ENCODE measurements at places on chromosomes 5 and 9. TPM values are rescaled to one million over a fixed set of nuclear protein-coding genes. Genes with fewer than 3 reads are reported as not detected.

DNA sequence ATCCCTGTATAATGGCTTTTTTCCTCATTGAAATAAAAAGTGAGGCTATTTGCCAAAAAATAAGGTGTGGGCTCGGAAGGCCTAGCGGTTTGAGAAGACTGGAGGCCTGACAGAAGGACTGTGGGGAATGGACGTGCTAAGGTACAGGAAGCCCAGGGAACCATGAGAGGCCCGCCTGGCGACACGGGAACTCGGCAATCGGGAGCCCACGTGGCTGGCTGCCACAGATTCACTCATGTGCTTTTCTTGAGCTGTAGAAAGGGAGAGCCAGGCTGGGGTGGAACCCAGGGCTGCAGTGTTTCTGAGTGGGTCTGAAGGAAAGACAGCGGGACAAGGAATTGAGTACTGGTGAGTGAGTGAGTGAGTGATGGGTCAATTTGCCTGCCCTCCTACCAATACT is 11.9 kb upstream of the DDX41 start:
- DNase-seq: no peak

- no peak for DNase-seq
These were observed 100.1 kb downstream of the GIN1 start for GRCh38 chr5:103019804-103020203.

DNA sequence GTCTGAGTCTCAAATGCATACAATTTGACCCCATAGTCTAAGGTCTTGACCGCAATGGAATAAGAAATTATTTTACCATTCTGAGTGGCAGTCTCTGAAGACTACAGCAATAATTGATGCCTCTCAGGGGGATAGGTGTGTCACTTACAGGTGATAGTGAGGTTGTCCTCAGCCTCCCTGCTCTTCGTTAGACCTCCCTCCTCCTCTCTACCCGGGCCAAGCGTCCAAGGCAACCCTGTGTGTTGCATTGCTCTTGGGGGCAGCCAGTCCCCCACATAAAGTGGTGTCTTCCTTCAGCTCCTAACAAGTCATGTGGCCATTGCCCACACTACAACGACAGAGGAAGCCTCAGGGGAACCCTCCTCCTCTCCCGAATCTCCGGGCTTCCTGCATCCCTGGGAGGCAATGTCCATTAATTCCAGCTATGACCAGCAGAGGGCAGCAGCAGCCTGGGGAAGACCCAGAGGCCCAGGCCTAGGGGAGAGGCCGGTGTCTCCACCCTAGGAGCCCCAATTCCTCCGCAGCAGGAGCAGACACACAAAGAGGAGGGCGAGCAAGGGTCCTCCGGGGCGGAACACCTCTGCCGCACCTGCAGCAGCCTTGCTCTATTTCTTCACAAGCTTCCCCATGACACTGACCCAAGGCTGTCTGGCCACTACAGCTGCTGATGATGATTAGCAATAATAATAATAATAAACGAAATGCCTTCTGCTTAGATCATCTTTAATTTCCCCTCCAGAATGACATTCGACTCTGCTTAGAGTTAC is 134.8 kb downstream of the KCNIP1 start:
- DNase-seq: no peak

DNA sequence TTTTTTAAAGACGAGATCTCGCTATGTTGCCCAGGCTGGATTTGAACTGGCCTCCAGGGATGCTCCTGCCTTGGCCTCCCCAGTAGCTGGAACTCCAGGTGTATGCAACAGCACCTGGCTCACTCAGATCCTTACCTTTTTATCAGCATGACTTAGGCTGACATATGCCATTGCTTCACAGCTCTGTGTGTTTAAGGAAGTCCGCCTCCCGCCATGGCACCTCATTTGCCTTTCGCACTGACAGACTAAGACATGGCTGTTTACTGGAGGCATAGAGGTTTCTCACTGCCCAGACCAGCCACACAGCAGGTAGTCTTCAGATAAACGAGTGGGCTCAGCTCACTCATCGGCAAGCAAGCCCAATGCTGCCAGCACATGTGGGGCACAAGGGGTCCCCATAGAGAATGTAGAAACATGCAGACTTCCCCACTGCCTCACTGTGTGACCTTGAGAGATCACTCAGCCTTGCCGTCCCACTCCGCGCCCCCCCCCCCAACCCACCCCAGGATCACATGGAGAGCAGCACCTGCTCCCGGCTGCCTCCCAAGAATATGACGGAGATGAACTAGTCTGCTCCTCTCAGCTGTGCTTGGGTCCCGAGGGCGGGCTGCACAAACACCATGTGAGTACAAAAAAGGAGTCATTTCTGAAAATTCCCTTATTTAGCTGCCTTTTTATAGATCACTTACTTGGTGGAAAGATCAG is 62.8 kb downstream of the DCP2 start:
- no peak for DNase-seq

GRCh38 chr5:12883395-12883794 is 979.1 kb upstream of the CTNND2 start:
- no peak for DNase-seq

- no peak for DNase-seq
These were observed 455 bp downstream of the KIF20A start for GRCh38 chr5:138179277-138179857.

DNA sequence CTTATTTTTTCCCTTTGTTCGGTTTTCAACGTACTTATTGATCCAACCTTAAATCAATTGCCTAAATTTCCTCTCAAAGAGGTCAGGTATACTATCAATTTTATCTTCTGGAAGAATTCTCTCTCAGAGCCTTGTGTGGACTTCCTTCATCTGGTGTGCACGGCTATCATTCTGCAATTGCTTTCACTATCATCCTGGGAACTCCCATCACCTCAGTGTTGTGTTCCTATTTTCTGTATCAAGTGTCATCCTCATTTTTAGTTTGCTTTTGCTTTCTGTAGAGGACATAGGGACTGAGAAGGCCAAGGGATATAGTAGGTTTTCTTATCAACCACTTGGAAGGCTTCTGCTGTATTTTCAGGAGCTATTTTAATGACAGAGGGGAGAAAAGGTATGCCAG is 11.3 kb downstream of the STOM start:
- DNase-seq: no peak

- no peak for DNase-seq
These were observed 617 bp downstream of the PTPN3 start for GRCh38 chr9:109497226-109498153.

DNA sequence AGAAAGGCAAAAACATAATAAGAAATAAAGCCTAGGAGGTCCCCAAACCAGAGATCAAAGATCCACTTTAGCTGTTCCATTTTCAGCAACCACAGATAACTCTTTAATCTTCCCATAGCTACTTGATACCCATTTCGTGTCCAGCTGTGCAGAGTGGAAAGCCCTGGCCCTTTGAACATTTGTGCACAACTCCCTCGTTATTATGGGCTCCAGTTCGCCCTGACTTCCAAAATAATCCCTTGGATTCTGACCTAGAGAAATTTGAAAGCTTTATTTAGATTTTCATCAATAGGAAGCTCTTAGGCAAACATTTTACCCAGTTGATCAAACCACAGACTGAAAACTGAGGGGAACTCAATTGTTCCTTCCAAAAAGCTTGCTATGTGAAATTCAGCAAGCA is 4.8 kb downstream of the MYOT start:
- no peak for DNase-seq

- no peak for DNase-seq
These were observed 348.8 kb downstream of the HTR1A start for GRCh38 chr5:63613442-63613841.

DNA sequence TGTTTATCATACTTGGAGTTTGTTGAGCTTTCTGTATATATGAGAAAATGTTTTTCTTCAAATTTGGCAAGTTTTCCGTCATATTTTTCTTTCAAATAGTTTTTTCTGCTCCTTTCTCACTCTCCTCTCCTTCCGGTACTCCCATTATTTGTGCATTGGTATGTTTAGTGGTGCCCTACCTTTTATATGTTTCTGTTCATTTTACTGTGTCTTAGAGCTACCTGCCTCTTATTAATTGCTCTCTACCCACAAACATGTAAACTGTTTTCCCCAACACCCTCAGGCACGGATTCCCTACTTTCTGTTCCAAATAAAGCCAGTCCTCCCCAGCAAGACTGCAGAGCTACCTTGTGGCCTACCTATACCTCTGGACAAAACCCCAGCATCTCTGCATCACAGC is 60.6 kb upstream of the S1PR3 start:
- DNase-seq: no peak

The SLC6A19 gene
- total RNA-seq: not detected

The CCDC192 gene
- not detected for total RNA-seq

The IFNE gene
- not detected for total RNA-seq

The CCL28 gene
- 6.2 TPM for total RNA-seq

The SCGB3A1 gene
- not detected for total RNA-seq

The RORB gene
- not detected for total RNA-seq

The IL5 gene
- total RNA-seq: not detected
